ENCODE measurements at places on chromosomes 2 and 18.

- no peak for DNase-seq
Observed at GRCh38 chr2:210722092-210722491, 165.7 kb downstream of the CPS1 start.

- DNase-seq = no peak
Observed at GRCh38 chr2:10028407-10028987, 14.9 kb upstream of the KLF11 start.

- DNase-seq = no peak
Observed at GRCh38 chr2:234852941-234853340, 98.9 kb upstream of the SH3BP4 start.

GRCh38 chr2:239583879-239584859, 183.3 kb upstream of the HDAC4 start:
- no peak for DNase-seq

DNA sequence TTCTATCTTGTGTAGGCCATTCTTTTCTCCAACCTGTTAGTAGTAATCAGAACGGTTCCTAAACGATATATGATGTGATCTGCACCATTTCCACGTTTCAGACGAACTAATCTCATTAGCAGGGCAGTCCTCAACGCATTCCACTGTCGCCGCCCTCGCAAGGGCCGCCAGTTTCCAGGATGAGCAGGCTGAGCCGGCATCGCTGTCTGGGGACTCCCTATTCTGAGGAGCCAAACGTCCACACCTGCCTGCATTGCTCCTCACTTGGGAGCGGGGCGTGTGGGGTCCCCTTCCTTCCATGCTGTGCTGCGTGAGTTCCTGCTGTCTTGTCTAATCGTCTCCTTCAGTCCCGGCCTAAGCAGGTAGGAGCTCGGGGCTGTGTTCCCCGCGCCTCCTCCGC, 76.6 kb downstream of the PSMG2 start:
- no peak for DNase-seq

DNA sequence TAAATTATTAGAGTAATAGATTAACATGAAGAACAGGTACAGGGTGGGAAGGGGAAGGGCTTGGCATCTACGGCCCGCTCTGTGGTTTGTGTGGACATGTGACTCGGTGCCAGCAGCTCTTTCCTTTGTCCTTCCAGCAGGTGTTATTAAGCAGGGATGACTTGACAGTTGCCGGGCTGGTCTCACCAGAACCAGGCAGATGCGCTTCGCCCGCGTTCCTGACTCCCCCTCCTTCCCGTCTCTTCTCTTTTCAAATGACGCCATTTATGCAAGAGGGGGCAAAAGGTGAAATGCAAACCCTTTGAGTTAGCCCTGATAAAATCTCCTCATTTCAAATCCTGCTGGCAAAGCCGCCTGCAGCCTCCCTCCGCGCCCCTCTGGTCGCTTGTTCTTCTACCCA, 38.9 kb upstream of the MGAT4A start:
- DNase-seq = no peak

DNA sequence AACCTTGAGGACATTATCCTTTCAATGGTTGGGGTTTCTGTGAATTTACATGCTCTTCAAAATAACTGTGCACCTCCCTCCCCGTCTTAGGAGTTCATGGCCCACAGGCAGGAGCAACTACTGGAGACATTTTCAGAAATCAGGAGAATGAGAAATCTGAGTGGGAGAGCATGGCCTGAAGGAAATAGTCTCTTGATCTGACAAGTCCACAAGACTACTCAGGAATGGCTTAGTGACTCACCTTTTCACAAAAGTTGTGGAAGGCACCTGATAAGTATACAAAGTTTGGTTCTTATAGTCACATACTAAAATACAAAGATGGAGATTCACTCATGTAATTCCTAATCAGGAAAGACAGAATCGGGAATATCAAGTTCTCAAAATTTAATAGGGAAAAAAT, 83.6 kb upstream of the NCKAP5 start:
- no peak for DNase-seq

DNA sequence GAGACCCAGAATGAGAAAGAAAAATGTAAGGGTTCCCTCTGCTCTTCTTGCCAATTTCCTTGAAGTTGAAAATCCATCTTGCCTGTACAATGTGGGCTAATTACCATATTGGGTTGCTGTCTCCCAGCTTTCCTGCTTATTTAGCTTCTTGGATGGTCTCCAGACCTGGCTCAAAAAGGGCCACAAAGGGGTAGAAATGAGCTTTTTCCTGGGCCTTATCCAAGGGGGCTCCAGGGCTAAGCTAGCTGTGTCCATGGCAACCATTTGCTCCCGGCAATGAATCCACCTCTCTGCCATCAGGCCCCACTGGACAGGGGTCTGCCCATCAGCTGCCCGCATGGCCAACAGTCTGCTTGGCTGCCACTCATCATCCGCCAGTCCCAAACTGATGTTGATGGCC, 85.0 kb downstream of the BOD1L2 start:
- DNase-seq = no peak

GRCh38 chr2:104375206-104375605, 478.7 kb upstream of the POU3F3 start:
- no peak for DNase-seq

DNA sequence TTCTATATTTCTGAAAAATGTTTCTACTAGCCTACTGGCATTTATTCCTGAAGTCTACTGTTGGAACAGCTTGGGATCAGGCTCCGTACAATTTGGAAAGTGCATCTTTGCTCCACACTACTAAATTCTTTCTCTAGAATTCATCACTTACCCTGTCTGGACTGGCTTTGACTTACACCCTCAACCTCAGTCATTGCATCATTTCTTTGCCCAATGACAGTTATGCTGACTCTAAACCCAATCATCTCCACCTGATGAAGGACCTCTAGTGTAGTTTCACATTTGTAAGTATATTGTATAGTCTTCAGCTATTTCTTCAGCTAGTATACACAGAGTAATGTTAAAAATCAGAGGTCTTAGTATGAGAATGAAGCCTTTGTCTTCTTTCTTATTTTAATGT, 359.6 kb upstream of the MC4R start:
- DNase-seq = no peak

DNA sequence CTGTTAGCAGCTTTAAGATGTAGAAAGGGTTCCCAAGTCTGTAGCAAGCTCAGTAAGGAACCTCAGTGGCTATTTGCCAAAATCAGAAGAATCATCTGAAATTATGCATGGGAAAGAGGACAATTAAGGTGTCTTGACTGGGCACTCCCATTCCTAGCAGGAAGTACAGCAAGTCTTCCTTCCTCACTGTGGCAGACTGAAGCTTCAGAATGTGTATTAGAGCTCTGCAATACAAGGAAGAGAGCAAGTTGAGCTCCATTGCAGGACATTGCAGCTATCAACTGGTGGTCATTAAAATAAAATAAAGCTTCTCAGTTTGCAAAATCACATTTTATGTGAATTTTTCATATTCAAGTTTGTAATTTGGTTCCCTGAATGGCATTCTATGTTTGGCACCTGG, 200.5 kb upstream of the CHAC2 start:
- no peak for DNase-seq

DNA sequence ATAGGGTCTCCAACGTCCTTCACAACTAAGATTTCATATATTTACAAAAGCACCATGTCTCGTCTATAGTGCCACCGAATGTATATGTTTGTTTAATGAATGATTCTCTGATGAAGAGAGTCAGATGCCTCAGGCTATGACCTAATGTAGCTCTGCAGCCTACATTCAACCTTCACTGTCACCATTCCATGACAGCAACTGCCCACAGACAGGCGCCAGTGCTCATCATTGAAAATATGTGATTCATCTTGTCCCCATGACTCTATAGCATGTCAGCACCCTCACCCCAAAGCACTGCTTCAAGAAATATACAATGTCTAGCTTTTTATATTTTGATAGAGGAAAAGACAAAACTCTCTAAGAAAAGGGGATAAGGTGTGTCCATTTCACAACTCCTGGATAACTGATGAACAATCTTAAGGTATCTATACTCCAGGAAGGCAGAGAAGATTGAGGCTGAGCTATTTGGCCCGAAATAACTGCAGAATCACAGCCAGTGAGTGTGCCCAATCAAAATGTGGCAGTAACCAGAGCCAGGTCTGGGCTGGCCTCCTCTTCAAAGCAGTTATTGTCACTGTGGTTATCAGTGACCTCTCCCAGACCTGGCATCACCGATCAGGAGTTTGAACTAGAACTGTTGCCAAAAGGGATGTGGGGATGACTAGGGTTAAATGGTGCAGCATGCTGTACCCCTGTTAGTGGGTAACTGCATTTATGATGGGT, 246.6 kb downstream of the SETBP1 start:
- no peak for DNase-seq

GRCh38 chr18:77359561-77360314, 110.1 kb downstream of the GALR1 start:
- no peak for DNase-seq

DNA sequence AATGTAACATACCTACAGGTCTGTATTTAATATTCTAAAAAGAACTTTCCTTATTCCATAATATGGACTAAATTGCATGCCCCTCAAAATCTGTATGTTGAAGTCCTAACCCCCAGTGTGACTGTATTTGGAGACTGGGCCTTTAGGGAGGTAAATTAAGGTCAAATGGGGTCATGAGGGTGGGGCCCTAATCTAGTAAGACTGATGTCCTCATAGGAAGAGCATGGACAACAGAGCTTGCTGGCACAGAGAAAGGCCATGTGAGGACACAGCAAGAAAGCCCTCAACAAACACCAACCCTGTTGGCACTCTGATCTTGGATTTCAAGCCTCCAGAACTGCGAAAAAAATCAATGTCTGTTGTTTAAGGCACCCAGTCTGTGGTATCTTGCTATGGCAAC, 18.6 kb downstream of the SF3B1 start:
- no peak for DNase-seq

GRCh38 chr2:235026649-235027557, 75.1 kb downstream of the SH3BP4 start:
- DNase-seq = no peak

GRCh38 chr18:53937037-53937436, 287.4 kb downstream of the MBD2 start:
- DNase-seq = no peak

DNA sequence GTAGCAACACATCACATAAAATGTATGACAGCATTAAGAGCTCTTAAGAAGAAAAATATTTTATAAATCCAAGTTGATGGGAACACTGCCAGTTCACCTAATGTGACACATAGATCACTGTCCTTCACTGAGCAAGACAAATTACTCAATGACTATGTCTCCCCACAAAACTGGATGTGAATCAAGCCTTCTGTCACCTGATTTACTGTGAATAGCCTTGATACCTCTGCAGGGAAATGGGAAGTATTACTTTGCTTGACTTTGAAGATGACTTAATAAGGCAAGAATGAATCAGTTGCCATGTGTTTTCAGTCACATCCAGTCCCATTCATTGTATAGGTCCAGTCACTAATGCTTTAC, 94.6 kb downstream of the NYAP2 start:
- DNase-seq = no peak

DNA sequence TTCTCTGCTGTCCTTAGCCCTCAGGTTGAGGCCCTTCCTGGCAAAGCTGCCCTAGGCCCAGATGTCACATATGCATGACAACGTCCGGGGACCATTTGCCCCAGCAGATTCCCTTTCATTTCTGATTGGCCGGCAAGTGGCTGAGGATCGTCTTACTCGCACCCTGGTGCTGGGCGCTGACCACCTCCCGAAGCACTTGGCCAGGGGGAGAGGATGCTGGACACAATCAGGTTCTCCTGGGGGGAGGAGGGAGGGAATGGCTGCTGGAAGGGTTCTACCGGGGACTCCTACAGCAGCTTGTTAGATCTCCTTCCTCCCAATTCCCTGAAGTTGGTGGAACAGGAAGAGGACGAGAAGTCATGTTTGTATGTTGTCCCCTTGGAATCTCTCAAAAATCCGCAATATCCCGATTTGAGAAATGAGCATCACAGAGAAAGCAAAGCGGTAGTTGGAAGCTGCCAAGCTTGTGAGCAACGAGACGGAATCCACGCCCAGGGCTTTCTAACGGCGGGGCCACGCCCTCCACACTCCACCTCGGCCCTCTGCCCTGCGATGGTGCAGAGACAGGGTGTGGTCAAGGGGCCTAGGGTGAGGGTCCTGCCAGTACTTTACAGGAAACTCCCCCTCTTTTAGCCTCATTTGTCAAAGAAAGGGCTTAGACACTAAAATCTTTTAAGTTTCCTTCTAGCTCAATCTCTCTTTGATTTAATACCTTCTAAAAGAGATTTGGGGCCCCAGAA, 61.8 kb upstream of the YWHAQ start:
- DNase-seq = no peak

GRCh38 chr2:36672199-36672598, 24.3 kb upstream of the VIT start:
- no peak for DNase-seq

DNA sequence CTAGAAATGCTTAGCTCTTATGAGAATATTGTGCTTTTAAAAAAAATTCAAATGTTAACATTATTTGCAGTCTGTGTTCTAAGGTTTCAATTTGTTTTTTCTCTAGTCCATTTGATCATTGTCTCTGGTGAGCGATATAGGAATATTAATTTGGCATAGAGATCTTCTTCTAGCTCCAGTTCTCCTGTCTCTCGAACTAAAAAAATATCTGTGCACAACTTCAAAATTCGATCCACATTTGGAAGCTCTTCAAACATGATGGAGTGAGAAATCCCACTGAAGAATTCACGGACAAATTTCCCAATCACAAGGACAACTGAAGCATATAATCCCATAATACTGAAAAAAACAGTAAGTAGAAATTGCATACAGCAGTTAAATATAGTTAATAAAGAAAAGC, 145.6 kb downstream of the NAPG start:
- no peak for DNase-seq

DNA sequence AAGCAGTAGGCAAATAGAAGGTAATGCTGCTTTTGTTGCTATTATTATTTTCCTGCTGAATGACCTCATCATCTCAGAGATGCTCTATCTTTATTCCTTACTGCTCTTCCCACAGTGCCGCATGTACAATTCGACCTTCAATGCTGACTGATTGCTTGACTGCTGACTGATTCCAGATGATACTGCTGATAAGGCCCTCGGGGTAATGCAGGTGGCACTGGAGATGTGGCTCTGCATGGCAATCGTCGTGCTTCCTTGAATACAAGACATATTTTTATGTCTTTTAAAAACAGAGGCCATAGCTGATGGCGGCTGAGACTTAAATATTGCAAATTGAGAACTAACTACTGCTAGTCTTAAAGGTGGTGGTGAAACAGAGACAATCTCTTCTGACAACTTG, 146.6 kb downstream of the LOXHD1 start:
- no peak for DNase-seq

DNA sequence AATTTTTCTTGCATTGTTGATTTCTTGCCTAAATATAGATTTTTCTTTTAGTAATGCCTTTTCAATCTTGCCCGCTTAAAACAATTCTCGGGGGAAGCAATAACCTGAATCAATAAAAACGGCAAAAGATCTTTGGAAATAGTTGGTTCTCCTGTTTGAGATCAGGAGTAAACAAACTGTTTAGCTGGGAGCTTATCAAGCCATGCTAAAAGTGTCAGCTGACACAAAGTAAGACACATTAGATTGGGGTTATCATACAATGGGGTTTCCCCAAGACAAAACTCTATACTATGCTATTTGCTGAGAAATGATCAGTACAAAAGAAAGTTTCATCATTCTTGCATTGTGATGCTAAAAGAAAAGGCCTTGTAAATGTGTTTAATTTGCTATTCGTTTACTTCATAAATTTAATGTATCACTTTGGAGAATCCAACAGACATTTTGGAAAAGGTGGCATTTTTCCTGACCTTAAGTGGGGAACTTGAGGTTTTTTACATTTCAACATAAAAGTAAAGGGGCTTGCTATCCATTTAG, 46.5 kb downstream of the ATIC start:
- DNase-seq = no peak

GRCh38 chr2:154158101-154158500, 286.4 kb downstream of the GALNT13 start:
- DNase-seq = no peak

Measured in stimulated activated CD4-positive, alpha-beta T cell treated with anti-CD3 and anti-CD28 coated beads, Interleukin-1b, Interleukin-23, amount 100 ng/mL, for 24 hours (primary cell).